ENCODE measurements at places on chromosomes 12 and 14. TPM values are rescaled to one million over a fixed set of nuclear protein-coding genes. Genes with fewer than 3 reads are reported as not detected.

SLC17A8 gene
- total RNA-seq, result not detected

DNA sequence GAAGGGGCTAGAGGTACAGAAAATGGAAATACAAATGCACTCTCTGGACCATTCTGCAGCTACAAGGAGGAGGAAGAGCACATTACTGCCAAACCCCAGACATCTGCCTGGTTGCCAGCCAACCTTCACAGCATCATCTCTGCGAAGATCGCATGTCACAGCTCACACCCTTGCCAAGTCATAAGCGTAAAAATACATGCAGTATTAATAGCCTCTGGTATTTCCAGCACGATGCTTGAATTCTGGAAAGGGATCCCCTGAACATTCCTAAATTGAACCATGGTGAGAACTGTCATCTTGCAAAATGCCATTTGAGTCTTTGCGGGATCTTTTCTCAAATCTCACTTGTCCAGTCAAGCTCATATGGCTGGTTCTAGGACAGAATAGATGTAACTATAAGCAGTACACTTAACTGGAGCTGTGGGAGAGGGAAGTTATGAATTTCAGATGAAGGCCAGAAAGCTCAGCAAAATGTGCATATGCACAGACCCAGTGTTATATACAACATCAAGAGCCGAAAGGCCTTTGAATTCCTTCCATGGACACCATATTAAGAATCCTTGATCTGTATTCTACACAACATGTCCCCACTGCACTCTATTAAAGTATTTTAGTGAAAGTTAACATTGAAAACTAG is 211.6 kb downstream of the DUSP6 start:
- DNase-seq, result no peak

DNA sequence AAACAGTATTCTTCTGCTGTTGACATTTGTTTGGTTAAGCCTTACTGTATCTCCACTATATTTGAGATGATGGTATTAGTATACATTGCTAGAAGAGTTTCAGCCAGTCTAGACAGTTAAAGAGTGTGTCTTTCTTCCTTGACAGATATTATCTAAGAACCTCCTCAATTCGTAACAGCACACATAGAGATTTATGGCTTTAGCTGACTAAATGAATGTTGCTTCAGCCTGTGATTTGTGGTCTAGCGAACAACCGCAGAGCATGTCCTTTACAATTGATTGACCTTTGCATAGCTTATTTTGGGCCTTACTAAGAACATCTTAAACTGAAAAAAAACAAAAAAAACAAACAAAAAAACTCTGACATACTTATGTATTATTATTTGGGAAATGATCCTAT is 122.2 kb downstream of the DAAM1 start:
- DNase-seq, result no peak

GRCh38 chr12:1790444-1790843 is 29.9 kb upstream of the LRTM2 start:
- no peak for DNase-seq

DNA sequence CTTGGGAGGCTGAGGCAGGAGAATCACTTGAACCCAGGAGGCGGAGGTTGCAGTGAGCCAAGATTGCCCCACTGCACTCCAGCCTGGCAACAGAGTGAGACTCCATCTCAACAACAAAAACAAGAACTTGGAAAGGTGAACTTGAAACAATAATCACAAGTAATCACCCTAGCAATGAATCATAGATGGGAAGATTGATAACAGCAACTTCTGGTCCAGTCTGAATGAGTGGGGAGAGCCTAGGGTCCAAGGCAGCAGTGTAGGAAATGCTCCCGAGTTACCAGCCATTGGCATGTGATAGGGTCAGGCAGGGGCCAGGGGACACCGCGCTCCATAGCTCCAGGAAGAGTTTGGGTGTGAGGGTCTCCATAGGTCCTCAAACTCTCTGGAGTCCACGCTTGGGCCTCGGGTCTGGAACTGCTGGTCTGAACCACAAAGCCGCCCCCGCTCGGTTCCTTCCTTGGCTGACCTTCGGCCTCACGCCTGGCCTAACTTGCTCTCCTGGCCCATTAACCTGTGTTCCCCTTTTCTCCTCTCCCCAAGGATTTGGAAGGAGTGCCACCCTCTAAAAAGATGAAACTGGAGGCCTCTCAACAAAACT is 19.9 kb upstream of the MLXIP start:
- DNase-seq, result no peak

DNA sequence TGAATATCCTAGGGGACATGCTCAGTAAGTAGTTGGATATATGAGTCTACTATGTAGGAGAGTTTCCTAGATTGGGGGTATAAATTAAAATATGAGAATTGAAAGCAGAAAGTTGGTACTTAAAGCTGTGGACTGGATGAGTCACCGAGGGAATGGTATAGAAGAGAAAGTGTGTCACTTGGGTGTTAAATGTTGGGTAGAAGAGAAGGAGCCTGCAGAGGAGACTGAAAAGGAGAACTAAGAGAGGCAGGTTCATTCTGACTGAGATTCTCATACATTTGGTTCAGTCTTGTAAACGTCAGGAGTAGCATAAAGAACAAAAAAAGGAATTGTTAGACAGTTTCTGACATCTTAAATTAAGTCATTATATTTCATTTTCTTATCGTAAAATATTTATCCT is 19.9 kb downstream of the LRRC9 start:
- DNase-seq, result no peak

RPL10L gene
- total RNA-seq, result not detected

- DNase-seq, result no peak
Measured at GRCh38 chr14:23115039-23115731, 3.9 kb downstream of the CEBPE start.

GRCh38 chr12:12508612-12509011 is 54.1 kb downstream of the DUSP16 start:
- DNase-seq, result no peak

DNA sequence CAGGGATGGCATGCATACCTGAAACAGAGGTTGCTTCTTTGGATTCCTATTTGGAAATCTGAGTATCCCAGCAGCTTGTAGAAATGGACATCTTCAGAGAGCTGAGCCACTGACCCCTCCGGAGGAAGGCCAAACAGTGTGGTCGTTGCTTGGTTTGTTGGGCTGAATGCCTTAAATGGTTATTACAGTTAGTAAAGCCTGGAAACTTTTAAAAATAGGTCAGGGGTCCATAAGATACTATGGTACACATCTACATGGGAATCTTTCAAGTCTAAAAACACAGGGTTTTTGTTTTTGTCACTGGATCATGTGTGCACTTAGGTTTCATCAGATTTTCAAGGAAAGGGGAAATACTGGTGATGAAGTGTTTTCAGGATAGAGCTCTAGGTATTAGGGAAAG is 7.7 kb downstream of the DYRK2 start:
- DNase-seq, result no peak

KRT6A gene
- 12.6 TPM for total RNA-seq

M6PR gene
- 205 TPM for total RNA-seq

KCNA5 gene
- total RNA-seq, result not detected

MGP gene
- total RNA-seq, result 56.4 TPM

ALDH6A1 gene
- 30.9 TPM for total RNA-seq

- no peak for DNase-seq
Measured at GRCh38 chr12:110246636-110247339, 34.3 kb upstream of the ATP2A2 start.
